ENCODE measurements at places on chromosomes 6 and 20. TPM values are rescaled to one million over a fixed set of nuclear protein-coding genes. Genes with fewer than 3 reads are reported as not detected.

The SLPI gene
- total RNA-seq, result not detected

The CYP39A1 gene
- total RNA-seq, result not detected

- no peak for DNase-seq
- H3K4me1 ChIP-seq, result no peaks in the 10 kb centered on the region
- H3K27ac ChIP-seq, result no peak overlapping the region
- no peaks in the 10 kb centered on the region for H3K27me3 ChIP-seq
- no peak overlapping the region for H3K4me3 ChIP-seq
Measured at GRCh38 chr6:6556161-6556737, 32.3 kb upstream of the LY86 start.

The CASS4 gene
- total RNA-seq, result 0.36 TPM

The SNTA1 gene
- 13.9 TPM for total RNA-seq

DNA sequence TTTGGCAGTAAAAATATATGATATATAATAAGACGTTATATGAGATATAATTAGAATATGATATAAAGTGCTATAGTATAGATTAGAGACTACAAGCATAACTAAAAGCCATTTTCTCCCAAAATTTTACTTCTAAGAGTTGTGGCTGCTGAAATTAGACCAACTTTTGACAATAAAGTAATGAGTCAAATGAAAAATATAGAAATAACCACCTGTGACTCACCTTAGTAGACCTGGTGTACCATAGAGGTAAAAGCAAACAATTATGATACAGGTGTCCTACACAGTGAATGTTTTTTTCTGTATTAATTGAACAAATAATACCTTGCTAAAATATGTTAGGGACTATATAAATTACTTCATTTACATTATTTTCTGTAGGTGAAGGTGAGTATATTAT, 482.9 kb upstream of the MAN1A1 start:
- no peaks in the 10 kb centered on the region for H3K27me3 ChIP-seq
- no peaks in the 10 kb centered on the region for H3K4me1 ChIP-seq
- no peak overlapping the region for H3K27ac ChIP-seq
- no peak for DNase-seq

The AGER gene
- total RNA-seq, result 4.1 TPM

The FOXA2 gene
- total RNA-seq, result not detected

GRCh38 chr20:18052856-18053255, 4.9 kb downstream of the OVOL2 start:
- peaks cover 44% of the 10 kb centered on the region for H3K27me3 ChIP-seq
- H3K27ac ChIP-seq, result no peak overlapping the region
- no peaks in the 10 kb centered on the region for H3K4me1 ChIP-seq
- H3K4me3 ChIP-seq, result no peak overlapping the region

The IL17A gene
- total RNA-seq, result not detected

DNA sequence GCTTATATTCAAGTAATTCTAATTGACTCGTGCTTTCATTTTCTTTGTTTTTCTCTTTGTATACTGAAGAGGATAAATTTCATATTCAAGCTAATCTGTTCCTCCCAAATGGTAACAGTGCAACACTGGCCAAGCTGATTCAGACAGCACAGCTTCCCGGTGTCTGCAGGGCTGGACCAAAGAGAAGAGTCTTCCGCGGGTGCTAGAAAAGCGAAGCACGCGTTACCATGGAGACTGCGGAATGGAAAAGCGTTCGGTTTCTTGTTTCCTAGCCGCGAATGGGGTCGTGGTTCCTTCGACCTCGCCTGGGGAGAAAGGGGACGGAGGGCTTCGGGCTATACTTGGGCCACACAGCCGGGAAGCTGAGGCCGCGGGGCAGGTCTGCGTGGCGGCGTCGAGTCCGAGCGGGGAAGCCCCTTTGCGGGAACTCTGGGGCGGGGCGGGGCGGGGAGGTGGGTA, 6.2 kb upstream of the ZNF311 start:
- DNase-seq, result peak; percentile 58
- H3K27me3 ChIP-seq, result peaks cover 8% of the 10 kb centered on the region
- H3K36me3 ChIP-seq, result no peaks in the 10 kb centered on the region
- peaks cover 15% of the 10 kb centered on the region for H3K4me1 ChIP-seq
- peak overlapping the region; percentile 58 for H3K27ac ChIP-seq
- H3K4me3 ChIP-seq, result peak overlapping the region; percentile 89

GRCh38 chr6:3001773-3002293, 2.1 kb downstream of the NQO2 start:
- H3K27ac ChIP-seq, result peak overlapping the region; percentile 79
- DNase-seq, result peak; percentile 87

The TRIM39 gene
- 8.7 TPM for total RNA-seq

- no peaks in the 10 kb centered on the region for H3K4me1 ChIP-seq
- no peak overlapping the region for H3K27ac ChIP-seq
- no peak overlapping the region for H3K4me3 ChIP-seq
- no peaks in the 10 kb centered on the region for H3K36me3 ChIP-seq
Measured at GRCh38 chr6:39754514-39755115, 29.4 kb upstream of the KIF6 start.

The PKHD1 gene
- not detected for total RNA-seq

DNA sequence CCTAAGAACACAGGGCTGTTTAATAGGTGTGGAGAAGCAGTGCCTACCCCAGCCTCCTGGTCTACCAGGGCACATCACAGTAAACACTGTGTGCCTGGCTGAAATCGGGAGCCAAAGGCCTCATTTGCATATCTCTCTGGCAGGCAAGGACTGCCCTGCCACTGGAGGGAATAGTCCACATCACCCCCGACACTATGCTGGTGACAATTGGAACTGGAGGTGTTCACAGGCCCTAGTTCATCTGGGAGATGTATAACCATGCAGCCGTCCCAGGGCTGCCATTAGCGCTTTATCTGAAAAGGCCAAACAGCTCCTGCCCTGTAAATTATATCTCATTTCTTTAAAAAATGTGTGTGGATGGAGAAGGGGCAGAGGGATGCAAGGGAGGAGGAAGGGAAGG, 150.3 kb downstream of the LINC00237 start:
- peaks cover 3% of the 10 kb centered on the region for H3K27me3 ChIP-seq
- H3K4me3 ChIP-seq, result no peak overlapping the region
- DNase-seq, result no peak
- no peak overlapping the region for H3K27ac ChIP-seq

GRCh38 chr20:62825333-62825985, 8.6 kb downstream of the COL9A3 start:
- no peaks in the 10 kb centered on the region for H3K4me1 ChIP-seq
- H3K27me3 ChIP-seq, result no peaks in the 10 kb centered on the region
- H3K4me3 ChIP-seq, result no peak overlapping the region
- no peak overlapping the region for H3K27ac ChIP-seq
- no peak for DNase-seq

The MTFR2 gene
- total RNA-seq, result 6.2 TPM

The C6orf132 gene
- total RNA-seq, result 6.6 TPM

- H3K36me3 ChIP-seq, result no peaks in the 10 kb centered on the region
- peak; percentile 75 for DNase-seq
- H3K27me3 ChIP-seq, result peaks cover 22% of the 10 kb centered on the region
- peak overlapping the region; percentile 1 for H3K27ac ChIP-seq
Measured at GRCh38 chr20:59047938-59048680, 5.5 kb upstream of the PRELID3B start.

DNA sequence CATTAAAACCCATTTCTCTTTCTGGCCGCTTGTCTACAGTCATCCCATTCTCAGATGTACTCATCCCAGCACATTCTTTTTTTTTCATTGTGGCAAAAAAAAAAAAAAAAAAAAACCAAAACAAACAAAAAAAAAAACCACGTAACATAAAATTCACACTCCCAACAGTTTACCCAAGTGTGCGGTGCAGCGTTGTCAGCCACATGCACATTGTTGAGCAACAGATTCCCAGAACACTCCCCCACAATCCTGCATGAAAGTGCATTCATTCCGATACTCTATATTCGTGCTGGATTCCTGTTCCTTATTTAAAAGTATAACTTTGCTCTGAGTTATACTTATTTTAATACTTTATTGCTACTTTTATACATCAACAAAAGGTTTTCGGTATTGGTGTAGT, 96.0 kb downstream of the SASH1 start:
- peaks cover 23% of the 10 kb centered on the region for H3K36me3 ChIP-seq
- no peak overlapping the region for H3K27ac ChIP-seq
- no peak overlapping the region for H3K4me3 ChIP-seq
- DNase-seq, result no peak

The SMOC2 gene
- total RNA-seq, result not detected

DNA sequence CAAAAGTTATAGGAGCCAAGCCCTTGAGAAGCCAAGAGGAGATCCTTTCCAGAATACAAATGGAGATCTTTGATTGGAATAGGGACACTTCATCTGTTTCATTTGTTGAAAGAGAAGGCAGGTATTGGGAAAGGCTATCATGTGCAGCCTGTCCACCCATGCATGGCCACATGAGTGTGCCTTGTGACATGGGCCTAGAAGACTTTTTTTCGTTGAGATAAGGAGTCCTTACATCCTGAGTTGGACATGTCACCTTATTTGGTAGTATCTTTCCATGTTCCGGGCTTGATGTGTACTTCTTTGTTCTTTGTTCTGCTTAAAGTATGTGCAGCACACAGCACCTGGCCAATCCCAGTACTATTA, 42.1 kb upstream of the SYNCRIP start:
- H3K27me3 ChIP-seq, result peaks cover 3% of the 10 kb centered on the region
- DNase-seq, result no peak
- peaks cover 4% of the 10 kb centered on the region for H3K36me3 ChIP-seq
- peaks cover 9% of the 10 kb centered on the region for H3K4me1 ChIP-seq

- peak overlapping the region; percentile 83 for H3K27ac ChIP-seq
- no peaks in the 10 kb centered on the region for H3K27me3 ChIP-seq
- no peak overlapping the region for H3K4me3 ChIP-seq
- no peaks in the 10 kb centered on the region for H3K36me3 ChIP-seq
- DNase-seq, result peak; percentile 75
Measured at GRCh38 chr6:90790696-90791095, 203.8 kb upstream of the MAP3K7 start.

The JAG1 gene
- 4.3 TPM for total RNA-seq

All from HFFc6 (cell line).